ENCODE measurements at places on chromosomes 1 and 21.

DNA sequence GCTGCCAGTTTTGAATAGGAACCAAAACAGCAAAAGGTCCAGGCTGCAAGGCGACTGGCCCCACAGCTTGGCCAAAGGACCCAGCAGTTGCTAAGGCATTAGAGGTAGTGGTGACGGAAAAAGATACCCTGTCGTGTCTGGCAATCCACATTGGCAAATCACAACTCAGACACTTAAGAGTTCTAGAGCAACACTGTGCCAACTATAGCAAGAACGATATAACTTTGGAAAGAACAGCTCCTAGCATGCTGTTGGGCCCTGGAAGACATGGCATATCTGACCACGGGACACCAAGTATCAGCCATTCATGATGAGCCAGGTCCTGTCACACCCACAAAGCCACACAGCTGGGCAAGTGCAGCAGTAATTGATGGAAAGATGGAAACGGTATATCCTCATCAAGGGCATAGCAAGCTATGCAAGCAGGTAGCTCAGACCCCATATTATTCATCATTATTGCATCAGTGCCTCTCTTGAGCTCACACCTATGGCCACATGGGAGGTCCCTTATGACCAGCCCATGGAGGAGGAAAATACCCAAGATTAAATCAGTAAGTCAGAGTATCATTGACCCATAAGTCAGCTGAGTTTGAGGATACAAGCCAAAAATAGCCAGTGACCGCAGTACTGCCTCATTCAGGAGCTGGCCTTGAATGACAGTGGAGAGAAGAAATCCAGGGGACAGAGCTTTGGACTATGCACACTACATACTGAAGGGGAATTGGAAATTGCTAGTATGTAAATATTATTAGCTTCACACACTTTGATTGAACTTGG, 221.2 kb downstream of the SETD4 start:
- DNase-seq, result no peak

- no peak for DNase-seq
These were observed 6.4 kb downstream of the SCNN1D start for GRCh38 chr1:1286313-1287261.

DNA sequence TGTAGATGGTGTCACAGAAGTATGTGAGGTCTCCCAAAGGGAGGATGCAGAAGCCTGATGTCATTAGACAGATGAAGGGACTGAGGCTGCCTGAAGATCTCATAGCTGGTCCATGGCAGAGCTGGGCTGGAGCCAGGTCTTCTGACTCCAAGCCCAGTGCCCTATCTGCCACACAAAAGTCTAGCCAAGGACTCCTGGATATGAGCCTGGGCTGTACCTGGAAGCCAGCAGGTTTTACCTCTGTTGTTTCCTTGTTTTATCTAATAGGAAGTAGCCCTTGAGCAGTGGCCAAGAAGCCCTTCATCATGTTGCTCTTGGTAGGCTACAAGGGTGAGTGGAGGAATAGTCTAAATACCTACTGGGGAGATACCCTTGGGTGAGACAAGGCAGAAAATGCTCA, 74.4 kb upstream of the SLC44A3 start:
- DNase-seq, result no peak

DNA sequence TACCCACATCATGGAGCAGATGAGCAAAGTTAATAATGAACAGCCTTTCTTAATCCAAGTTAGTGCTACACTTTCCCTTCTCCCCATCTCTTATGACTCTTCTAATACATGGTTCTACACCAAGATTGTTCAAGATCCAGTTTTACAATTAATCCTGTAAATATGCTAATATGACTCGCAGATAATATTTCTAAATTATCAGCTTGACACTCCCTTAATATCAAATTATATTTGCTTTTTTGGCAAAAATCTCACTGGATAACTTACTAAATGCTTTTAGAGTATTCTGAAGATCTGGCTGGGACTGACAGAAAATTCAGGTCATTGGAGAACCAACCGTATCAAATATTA, 24.4 kb upstream of the CR1L start:
- no peak for DNase-seq

DNA sequence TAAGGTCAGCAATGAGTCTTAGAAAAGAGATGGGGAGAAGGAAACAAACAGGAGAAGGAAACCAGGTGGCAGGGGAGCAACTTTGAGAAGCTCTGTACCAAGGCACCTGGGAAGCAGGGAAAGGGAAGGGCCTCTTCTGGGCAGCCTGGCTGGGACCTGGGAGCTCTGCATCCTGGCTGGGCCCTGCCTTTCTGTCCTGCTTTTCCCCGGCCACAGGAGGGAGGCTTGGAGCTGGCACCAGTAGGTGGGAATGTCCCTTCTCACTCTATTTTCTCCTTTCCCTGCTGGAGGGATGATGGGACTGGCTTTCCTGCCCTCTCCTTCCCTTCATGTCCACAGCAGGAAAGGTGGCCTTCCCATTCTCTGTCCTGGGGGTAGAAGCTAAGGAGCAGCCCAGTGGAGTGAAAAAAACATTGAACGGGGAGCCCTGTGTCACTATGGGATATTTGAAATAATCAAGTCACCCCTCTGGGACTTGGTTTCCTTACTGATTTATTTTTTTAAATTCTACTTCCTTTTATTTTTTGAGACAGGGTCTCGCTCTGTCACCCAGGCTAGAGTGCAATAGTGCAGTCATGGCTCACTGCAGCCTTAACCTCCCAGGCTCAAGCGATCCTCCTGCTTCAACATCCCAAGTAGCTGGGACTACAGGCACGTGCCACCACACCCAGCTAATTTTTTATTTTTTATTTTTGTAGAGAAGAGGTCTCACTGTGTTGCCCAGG, 5.1 kb upstream of the NES start:
- DNase-seq, result no peak

DNA sequence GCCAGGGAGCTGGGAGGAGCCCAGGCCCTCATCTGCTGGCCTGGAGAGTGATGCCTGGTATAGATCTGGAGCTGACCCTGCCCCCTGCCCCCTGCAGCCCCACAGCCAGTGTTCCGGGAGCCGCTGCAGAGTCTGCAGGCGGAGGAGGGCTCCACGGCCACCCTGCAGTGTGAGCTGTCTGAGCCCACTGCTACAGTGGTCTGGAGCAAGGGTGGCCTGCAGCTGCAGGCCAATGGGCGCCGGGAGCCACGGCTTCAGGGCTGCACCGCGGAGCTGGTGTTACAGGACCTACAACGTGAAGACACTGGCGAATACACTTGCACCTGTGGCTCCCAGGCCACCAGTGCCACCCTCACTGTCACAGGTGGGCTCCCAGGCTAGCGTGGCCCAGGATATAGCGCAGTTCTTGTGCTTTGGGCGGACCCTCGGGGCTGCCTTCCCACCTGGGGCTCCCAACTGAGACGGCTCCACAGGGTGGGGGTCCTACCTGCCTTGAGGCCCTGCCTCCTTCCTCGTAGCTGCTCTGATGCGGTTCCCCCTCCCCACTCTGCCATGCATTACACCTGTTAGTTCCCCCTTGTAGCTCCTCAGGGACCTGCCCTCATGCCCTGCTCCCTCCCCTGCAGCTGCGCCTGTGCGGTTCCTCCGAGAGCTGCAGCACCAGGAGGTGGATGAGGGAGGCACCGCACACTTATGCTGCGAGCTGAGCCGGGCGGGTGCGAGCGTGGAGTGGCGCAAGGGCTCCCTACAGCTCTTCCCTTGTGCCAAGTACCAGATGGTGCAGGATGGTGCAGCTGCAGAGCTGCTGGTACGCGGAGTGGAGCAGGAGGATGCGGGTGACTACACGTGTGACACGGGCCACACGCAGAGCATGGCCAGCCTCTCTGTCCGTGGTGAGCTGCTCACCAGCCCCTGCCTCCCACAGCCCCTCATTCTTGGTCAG, 98.7 kb downstream of the OBSCN start:
- no peak for DNase-seq

DNA sequence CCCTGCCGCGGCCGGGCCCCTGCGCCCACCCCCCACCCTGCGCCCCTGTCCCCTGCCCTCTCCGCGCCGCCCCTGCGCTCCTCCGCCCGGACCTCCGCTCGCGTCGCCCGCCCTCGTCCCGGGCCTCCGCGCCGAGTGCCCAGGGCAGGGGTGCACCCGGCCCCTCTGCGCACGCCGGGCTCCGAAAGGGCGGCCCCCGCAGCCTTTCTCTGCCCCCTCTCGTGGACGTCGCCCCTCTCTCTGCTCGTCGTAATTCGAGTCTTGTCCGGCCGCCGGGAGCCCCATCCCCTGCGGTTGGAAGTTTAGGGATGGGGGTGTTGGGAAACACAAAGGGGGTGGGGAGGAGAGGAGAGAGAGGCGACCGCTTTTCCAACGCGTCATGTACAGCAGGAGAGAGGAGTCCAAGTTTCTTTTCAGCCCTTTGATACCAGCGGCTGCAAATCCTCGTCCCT, 407 bp downstream of the GALNT2 start:
- peak; percentile 68 for DNase-seq

DNA sequence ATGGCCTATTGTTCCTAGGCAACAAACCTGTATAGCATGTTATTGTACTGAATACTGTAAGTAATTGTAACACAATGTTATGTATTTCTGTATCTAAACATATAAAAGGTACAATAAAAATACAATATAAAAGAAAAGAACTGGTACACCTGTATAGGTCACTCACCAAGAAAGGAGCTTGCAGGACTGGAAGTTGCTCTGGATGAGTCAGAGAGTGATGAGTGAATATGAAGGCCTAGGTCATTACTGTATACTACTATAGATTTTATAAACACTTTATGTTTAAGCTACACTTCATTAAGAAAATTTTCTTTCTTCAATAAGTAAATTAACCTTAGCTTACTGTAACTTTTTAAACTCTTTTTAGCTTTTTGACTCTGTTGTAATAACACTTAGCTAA, 559.9 kb downstream of the PLPP3 start:
- DNase-seq, result no peak

- DNase-seq, result no peak
These were observed 6.1 kb downstream of the SMG5 start for GRCh38 chr1:156276532-156276931.

- DNase-seq, result no peak
These were observed 17.9 kb upstream of the FMOD start for GRCh38 chr1:203368624-203369451.

GRCh38 chr1:36284517-36284916, 21.7 kb upstream of the SH3D21 start:
- no peak for DNase-seq

- no peak for DNase-seq
These were observed 22.9 kb upstream of the PKN2 start for GRCh38 chr1:88661188-88661587.

DNA sequence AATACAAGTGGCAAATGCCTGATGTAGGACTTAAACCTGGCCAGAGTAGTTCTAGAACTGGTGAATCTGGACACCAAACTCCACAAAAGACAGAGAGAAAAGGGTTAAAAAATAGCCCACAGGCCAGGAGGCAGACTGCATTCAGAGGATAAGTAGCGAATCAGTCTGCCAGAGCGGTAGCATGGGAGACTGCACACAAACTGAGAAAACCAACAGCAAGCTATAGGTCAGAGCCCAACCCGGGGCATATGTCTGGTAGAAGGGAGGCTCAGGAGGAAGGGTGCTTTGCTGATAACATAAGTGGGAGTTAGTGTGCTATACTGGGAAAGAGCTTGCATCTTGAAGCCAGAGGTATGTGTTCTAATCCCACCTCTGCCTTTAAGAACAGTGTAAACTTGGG, 4.0 kb downstream of the LRRC53 start:
- DNase-seq, result no peak

DNA sequence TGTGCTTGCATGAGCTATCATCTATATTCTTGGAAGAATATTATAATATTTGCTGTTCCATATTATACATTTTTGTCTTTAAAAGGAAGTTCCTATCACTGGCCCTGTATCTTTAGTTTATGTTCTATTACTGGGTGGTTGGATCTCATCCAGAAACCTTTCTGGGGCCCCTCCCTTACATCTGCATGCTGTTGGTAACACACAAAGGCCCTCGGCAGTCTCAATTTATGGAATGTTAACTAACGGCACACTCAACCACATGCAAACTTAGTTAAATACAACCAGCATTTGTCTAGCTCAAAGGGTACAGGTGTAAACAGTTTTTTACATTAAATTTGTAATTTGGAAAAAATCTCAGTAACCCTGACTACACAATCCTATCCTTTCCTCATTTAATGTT, 9.7 kb upstream of the HYI start:
- DNase-seq, result no peak

DNA sequence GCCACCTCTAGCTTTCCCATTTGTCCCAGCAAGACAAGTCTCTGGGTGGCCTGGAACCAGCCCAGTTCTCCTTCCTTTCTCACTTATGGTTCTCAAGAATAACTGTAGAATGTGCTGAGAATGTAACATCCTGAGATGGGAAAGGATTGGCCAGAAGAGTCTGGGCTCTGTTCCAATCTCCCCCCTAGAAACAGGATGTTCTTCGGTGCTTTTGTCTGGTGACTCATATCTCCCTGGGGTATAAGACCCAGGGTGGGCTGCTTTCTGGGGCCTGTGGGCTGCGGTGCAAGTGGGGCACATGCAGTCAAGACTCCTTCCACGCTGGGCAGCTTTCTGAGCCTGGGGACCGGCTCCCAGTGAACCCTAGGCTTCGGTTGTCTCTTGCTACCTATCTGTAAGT, 251.2 kb upstream of the POU3F1 start:
- DNase-seq, result no peak

DNA sequence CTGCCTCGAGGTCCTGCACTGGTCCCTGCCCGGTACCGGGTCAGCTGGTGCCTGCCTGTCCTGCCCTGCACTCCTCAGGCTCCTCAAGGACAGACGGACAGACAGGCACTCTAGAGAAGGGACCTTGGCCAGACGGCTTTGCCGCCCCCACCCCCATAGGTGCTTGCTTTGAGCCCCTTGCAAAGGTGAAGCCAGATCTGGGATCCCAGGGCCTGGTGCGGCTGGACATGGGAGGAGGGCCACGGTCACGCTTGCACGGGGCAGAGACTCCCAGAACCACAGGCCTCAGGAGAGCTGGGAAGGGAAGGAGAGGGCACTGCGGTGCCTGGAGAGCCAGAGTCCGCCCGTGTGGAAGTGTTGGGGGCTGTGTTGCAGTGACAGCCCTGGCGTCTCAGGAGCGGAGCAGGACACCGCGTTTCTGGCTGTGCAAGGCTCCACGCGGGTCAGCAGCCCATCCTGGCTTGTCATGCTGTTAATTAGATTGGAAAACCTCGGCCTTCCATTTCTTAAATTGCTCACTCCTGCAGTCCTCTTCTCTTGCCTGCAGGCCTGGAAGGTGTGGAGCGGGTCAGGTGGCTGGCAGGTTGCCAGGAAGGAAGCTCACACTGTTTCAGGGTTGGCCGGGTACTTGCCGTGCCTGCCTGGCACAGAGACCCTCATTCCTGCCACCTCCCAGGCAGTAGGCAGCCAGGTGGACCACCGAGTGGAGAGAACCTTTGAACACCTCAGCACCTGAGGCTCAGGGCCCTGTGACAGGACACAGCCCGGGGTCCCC, 16.3 kb downstream of the COL18A1 start:
- DNase-seq, result no peak

DNA sequence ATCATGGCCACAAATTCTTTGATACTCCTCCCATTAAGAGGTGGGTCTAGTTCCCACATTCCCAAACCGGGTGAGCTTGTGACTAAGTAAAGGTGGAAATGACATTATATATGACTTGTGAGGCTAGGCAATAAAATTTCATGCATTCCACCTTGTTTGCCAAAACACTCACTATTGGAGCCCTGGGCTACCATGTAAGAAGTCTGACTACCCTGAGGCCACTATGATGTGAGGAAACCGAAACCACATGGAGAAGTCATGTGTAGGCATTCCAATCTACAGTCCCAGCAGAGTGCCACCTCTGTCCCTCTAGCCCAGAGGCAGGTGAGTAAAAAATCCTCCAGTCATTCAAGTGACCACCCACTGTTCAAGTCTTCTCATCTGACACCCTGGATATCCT, 17.9 kb upstream of the SMG7 start:
- DNase-seq, result no peak

GRCh38 chr21:25939396-25939761, 204.6 kb downstream of the GABPA start:
- no peak for DNase-seq

GRCh38 chr1:90507173-90507572, 209.9 kb downstream of the BARHL2 start:
- DNase-seq, result no peak
